ENCODE measurements at places on chromosomes 12 and 14. TPM values are rescaled to one million over a fixed set of nuclear protein-coding genes. Genes with fewer than 3 reads are reported as not detected.

- DNase-seq: no peak
Observed at GRCh38 chr12:51403681-51404136, 12.5 kb upstream of the GALNT6 start.

- no peak for DNase-seq
Observed at GRCh38 chr12:132146098-132146497, 1.8 kb downstream of the NOC4L start.

GRCh38 chr14:55814064-55814463, 234.1 kb downstream of the KTN1 start:
- DNase-seq: no peak

- DNase-seq: no peak
Observed at GRCh38 chr12:18658829-18659228, 79.0 kb downstream of the PLCZ1 start.

DNA sequence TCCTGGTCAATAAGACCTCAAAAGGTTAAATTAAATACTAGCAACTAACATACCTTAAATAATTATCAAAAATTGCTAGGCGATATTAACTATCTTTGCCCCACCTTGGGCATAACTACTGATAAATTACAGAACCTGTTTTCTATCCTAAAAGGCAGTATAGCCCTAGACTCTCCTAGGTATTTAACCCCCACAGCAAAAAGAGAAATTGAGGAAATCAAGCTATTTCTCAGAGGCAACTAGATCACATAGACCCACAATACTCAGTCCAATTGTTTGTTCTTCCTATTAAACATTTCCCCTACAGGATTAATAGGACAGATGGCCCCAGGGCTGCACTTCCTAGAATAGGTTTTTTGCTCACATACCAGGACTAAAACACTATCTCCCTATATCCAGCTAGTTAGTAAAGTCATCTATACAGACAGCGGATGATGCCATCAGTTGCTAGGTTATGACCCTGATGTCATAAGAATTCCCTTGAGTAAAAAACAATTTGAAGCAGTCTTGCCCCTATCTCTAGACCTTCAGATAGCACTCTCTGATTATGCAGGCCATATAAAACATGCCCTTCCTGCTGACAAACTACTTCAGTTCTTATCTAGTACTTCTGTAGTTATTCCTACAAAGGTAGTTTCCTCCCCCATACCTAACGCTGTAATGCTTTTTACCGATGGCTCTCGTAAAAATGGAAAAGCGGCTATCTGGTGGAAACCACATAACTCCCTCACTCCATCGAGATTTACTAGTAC, 118.4 kb downstream of the PPHLN1 start:
- DNase-seq: no peak

- no peak for DNase-seq
Observed at GRCh38 chr12:1946296-1946695, 27.8 kb upstream of the CACNA2D4 start.

- no peak for DNase-seq
Observed at GRCh38 chr12:79296871-79297270, 393.9 kb downstream of the PAWR start.

- no peak for DNase-seq
Observed at GRCh38 chr12:104746467-104747088, 211.5 kb downstream of the SLC41A2 start.

- no peak for DNase-seq
Observed at GRCh38 chr14:54672688-54673087, 105.8 kb downstream of the SAMD4A start.

DNA sequence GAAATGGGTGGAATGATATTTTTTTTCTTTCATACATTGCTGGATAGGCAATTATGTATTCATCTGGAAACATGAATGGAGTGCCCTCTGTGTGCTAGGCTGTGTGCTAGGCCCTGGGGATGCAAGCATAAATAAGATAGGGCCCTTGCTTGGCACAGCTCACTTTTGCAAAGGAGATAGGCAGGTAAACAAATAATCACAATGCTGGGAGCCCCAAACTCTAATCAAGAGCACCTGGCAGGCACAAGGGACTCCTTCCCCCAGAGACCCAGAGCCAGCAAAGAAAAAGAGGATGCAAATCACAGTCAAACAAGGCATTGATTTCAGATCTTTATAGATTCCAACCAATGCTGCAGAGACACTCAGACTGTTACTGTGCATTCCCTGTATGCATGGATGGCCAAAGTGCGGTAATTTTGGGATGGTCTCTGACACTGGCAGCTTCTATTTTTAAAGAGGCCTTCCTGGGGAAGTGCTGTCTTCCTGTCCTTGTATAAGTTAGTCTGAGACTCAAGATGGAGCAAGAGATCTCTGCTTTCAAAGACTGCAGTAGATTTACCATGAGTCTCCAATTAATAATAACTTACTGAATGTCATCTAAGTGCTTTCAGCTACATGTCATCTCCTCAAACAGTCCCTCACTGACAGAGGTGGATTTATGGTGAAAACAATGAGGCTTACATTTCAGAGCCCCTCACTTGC, 45.1 kb upstream of the CPM start:
- DNase-seq: no peak

DNA sequence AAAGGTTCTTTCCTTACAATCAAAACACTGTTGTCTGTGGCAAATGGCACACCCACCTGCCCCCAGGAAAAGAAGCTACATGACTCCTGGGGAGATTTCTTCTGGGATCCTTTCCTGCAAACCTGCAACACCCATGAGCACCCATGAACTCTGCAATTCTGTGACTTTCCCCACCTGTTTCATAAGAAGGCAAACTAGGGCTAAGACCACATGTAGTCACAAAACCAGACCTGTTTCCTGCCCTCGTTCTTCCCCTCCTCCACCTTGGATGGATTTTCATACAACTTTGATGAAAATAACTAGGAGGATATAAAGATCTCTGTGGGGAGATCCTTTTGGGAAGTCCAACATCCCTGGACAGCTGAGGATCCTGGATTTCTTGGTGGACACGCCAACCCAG, 1084.7 kb downstream of the BCL11B start:
- DNase-seq: no peak

GRCh38 chr12:59699421-59700152, 103.8 kb downstream of the SLC16A7 start:
- no peak for DNase-seq

- no peak for DNase-seq
Observed at GRCh38 chr12:47249082-47249481, 169.3 kb upstream of the AMIGO2 start.

DNA sequence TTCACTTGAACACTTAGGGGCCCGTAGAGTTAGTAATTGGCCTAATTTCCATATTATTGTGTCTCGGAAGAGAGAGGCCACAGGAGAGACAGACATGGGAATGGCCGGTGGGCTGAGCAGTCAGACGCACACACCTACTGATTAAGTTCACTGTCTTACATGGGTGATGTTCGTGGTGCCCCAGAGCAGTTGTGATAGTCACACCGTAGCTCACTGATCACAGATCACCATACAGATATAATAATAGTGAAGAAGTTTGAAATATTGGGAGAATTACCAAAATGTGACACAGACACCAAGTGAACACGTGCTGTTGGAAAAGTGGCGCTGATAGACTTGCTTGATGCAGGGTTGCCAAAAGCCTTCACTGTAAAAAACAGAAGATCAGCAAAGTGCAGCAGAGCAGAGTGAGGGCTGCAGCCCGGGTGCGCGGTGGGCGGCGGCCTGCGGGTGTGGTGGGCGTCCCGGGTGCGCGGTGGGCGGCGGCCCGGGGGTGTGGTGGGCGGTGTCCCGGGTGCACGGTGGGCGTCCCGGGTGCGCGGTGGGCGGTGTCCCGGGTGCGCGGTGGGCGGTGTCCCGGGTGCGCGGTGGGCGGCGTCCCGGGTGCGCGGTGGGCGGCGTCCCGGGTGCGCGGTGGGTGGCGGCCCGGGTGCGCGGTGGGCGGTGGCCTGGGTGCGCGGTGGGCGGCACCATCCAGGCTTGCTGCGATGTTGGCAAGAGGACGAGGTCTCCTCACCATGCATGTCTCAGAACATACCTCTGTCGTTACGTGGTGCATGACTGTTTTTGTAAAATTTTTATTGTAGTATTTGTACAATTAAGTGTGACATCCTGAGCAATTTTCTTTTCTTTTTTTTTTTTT, 34.3 kb upstream of the TEX22 start:
- peak; percentile 28 for DNase-seq

- DNase-seq: no peak
Observed at GRCh38 chr14:70096866-70097265, 91.9 kb downstream of the SLC8A3 start.

DNA sequence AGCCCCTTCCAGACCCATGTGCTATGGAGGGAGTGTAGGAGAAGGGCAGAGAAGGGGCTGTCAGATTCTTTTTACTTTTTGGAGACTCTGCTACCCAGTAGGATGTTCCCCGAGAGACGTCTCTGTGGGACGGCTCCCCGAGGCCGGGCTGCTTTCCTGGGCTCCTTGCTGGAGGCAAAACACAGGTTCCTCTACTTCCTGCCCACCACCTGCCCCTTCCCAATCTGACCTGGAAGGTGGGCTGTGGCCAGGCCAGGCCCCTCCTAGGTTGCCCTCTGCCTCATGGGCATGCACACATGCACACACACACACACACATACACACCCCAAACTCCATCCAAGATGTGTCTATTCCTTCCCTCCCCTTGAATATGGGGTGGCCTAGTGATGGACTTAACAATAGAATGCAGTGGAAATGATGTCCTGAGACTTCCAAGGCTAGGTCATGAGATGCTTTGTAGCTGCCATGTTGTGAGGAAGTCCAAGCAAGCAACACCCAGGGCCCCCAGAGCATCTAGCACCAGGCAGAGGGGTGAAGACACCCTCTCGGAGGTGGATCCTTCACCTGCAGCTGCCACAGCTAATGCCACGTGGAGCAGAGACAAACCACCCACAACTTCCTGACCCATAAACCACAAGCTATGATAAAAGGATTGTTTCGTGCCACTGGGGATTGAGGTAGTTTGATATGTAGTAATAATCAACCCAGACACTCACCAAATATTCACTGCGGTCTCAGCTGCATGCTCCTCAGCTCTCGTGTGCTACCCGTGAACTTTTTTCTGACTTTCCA, 1.6 kb upstream of the ASB2 start:
- DNase-seq: peak; percentile 50

DAO gene
- not detected for total RNA-seq

SLC4A8 gene
- total RNA-seq: 3.5 TPM

SRRM4 gene
- total RNA-seq: not detected

UNC119B gene
- total RNA-seq: 10.9 TPM

SRGAP1 gene
- total RNA-seq: not detected

AICDA gene
- total RNA-seq: not detected

GNS gene
- total RNA-seq: 25.0 TPM

Measured in CD4-positive, CD25-positive, alpha-beta regulatory T cell (primary cell).